Hematopoietic multipotent progenitor cell treated with erythropoietin and hydrocortisone succinate and interleukin-3 and kit ligand, for 17 days (in vitro differentiated cells): ENCODE measurements at places on chromosomes 1 and 21.

GRCh38 chr1:91744953-91745639 lies 140.9 kb downstream of the TGFBR3 start:
- DNase-seq, result no peak

- no peak for DNase-seq
These were observed 2.5 kb downstream of the ETV3 start for GRCh38 chr1:157135646-157136045.

GRCh38 chr1:202075389-202075788 lies 47.3 kb upstream of the GPR37L1 start:
- no peak for DNase-seq

DNA sequence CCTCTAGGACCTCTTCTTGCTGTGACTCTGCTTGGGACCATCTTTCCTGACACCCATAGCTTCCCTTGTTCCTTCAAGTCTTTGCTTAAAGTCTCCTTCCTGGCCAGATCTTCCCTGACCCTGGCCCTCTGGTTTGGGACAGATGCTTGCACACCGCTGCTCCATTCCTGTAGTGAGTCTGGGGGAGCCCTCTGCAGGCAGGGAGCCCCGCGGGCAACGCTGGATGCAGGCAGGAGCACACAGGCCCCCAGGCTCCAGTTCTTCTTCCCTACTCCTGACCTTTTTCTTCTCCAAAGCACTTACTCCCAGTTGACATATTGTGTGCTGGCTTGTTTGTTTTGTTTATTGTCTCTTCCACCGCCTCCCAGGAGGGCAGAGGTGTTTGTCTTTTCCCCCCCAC lies 413.4 kb downstream of the CAMTA1 start:
- no peak for DNase-seq

DNA sequence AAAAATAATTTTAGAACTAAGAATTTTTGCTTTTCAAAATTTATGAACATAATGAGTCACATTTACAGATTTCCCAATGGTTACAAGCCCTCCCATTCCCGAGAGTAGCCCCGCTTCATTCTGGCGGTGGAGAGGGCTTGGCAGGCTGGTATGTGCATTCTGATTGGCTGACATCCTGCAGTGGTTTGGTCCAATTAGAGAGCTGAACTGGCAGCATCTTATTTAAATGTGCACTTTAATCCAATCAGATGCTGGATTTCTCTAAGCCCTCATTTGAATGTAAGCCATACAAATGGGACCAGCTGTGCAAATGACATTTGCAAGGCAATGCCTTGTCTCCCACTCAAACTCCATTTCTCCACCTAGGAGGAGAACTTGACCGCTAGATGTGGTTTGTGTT lies 18.0 kb upstream of the TRIM17 start:
- DNase-seq, result no peak

DNA sequence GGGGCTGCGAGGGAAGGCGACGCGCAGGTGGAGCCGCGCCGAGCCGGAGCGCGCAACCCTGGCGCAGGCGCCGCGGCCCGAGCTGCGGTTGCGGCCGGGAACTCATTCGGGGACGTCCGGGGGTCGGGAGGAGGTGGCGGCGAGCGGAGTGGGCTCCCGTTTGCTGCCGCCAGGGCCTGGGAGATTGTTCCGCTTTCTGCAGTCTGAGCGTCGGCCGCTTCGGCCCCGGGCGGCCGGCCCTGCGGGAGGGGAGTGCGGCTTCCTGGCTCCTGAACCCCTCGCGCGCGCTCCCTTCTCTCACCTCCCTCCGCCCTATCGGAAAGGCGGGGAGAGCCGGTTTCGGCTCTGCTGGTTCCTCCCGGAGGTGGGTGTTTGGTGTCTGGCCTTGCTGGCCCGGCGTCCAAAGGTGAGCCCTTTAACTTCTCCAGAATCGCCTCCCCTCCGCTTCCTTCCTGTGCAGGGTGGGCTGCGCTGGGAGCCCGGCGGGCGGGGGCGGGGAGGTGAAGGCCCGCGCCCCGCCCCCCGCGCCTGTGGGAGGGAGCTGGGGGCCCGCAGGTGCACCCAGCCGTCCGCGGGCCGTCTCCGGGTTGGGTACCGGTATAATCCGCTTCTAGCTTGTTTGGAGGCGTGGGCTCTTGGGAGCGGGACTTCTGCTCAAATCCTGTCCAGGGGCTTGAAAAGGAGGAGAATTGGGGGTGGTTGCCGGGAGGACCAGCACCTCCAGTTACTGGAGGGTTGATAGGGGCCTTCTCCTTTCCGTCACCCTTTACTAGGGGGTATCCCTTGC lies 683 bp downstream of the LRRC8D start:
- no peak for DNase-seq

DNA sequence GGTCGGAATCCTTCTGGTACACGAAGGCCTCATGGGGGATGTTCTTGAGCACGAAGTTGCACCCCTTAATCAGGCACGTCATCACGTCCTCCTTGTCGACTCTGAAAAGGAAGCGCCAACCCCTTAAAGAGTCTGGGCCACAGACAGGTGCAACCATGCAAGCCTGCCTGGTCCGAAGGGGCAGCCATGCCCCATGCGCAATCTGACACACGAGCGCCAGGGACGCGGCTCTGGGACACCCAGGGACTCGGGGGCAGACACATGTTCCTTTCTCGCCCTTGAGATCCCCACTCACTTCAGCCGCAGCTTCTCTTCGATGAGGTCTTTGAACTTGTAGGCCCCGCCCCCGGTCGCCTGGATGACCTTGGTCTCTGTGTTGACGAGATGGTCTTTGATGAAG lies 5.6 kb downstream of the PANK4 start:
- DNase-seq, result no peak

DNA sequence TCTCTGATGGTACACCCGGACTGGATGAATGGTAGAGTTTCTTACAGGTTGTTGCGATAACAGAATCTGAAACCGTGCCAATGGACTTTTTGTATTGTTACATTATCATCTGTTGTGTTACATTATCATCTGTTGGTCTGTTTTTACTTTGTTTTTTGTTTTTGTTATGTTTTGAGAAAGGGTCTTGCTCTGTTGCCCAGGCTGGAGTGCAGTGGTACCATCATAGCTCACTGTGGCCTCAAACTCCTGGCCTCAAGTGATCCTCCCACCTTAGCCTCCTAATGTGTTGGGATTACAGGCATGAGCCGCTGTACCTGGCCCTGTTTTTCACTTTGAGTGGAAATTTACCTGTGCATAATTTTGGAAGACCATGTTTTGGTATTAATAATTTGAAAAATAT lies 10.2 kb upstream of the PEX10 start:
- DNase-seq, result no peak

- DNase-seq, result peak; percentile 79
These were observed 17.3 kb upstream of the MIIP start for GRCh38 chr1:12001996-12002493.

DNA sequence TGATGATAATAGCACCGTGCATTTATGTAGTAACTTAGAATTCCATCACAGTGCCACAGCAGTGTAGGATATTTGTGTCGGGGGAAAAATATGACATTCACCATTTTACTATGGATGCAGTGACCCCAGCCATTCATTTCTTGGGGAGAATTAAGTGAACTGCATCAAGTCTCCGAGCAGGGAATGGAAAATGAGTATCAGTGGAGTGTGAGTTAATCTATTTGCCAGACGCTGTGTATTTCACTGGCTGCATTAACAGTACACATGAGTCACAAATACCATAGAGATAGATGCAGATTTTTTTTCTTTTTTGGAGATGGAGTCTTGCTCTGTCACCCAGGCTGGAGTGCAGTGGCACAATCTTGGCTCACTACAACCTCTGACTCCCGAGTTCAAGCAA lies 33.8 kb upstream of the SLC45A1 start:
- DNase-seq, result no peak

- DNase-seq, result no peak
These were observed 218.1 kb downstream of the FMN2 start for GRCh38 chr1:240309769-240310168.

GRCh38 chr1:27960762-27961645 lies 1.2 kb downstream of the XKR8 start:
- no peak for DNase-seq

DNA sequence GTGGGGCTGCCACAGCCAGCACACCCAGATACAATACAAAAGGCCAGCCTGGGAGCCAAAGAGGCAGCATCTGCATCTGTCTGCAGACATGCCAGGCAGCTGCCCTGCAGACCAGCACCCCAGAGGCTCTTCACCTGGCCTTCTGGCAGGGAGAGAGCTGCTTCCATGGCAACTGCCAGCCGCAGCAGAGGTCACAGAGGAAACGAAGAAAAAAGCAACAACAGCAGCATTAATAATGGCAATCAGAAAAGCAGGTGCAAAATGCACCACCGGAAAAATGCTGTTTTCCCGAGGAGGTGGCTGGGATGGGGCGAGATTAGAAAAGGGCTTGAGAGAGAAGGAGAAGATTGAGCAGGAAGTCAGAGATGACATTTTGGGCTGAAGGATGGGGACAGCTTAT lies 309.5 kb downstream of the PCP4 start:
- DNase-seq, result no peak

DNA sequence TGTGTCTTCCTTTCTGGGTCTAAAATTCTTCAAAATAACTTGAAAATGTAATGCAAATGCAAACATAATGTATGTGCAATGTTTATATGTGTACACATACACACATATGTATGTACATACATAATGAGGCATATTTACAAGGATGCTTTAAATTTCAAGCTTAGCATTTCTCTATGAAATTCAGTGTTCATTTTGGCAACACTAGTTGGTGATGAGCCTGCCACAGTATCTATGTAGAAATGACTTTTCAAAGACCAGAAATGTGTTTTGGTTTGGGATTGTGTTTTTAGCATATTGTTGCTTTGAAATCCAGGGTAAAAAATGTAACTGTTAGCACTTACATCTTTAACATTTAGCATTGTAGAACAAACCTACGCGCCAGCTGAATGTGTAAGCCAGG lies 10.1 kb downstream of the GABPA start:
- DNase-seq, result no peak

DNA sequence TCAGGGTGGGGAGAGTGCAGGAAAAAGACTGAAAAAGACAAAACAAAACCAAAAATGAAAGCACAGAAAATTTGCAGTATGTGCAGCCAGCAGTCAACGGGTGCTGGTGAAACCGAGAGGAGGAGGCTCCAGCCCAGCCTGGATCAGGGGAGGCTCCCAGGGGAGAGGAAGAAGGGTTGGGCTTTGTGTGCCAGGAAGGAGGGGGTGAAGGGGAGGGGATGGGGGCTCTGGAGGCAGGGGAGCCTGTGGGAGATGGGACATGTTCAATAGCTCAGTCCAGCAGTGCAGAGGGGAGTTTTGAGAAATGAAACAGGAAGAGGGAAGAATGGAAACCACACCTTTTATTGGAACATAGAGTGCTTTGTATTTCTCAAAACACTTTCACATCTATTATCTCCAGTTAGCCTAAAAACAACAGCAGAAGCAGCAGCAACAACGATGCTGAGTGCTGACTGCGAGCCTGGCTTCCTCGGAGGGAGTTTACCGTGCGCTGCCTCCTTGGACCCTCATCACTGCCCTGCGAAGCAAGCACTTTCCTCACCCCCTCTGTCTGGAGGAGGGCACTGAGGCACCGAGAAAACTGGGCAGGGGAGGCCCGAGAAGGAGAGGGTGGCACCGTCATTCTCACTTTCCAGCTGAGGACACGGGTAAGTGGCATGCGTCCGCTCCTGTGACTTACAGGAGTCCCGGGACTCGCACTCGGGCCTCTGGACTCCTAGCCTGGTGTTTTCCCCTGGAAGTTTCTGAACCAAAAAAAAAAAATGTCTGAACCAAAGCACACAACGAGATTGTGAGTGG lies 62.9 kb downstream of the MDM4 start:
- no peak for DNase-seq

DNA sequence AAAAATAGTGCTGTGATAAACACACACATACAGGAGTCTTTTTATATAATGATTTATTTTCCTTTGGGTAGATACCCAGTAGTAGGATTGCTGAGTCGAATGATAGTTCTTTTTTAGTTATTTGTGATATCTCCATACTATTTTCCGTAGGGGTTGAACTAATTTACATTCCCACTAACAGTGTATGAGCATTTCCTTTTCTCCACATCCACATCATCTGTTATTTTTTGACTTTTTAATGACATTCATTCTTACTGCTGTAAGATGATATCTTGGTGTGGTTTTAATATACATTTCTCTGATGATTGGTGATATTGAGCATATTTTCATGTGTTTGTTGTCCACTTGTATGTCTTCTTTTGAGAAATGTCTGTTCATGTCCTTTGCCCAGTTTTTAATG lies 78.3 kb downstream of the NIBAN1 start:
- DNase-seq, result no peak

DNA sequence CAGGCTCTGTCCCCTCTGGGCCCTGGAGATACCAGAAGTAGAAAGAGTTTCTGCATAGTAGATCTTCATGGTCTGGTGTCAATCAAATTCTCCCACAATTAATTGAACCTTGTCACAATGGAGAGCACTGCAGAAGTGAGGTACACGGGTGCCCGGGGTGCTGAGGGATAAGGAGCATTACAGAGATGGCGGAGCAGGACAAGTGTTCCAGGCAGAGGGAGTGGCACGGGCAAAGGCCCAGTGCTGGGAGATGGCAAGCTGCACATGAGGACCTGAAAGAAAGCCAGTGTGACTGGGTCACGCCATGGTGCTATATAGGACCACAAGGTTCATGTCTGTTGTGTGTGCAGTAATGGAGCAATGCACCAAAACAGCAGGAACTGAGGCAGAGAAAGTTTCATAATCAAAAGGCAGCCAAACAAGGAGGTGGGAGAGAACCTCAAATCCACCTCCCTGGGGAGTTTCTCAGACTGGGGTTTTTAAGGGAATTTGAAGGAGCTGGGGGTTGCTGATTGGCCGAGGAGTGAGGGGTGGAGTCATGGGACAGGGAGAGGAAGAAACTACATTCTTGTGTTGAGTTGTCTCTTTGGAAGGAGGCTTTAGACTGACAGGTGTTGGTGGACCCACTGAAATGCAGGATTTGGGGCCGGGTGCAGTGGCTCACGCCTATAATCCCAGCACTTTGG lies 27.7 kb downstream of the ACOT11 start:
- DNase-seq, result no peak

GRCh38 chr1:19596065-19596713 lies 47.9 kb upstream of the NBL1 start:
- no peak for DNase-seq

- DNase-seq, result no peak
These were observed 465.6 kb upstream of the ADGRL4 start for GRCh38 chr1:79472067-79472656.

DNA sequence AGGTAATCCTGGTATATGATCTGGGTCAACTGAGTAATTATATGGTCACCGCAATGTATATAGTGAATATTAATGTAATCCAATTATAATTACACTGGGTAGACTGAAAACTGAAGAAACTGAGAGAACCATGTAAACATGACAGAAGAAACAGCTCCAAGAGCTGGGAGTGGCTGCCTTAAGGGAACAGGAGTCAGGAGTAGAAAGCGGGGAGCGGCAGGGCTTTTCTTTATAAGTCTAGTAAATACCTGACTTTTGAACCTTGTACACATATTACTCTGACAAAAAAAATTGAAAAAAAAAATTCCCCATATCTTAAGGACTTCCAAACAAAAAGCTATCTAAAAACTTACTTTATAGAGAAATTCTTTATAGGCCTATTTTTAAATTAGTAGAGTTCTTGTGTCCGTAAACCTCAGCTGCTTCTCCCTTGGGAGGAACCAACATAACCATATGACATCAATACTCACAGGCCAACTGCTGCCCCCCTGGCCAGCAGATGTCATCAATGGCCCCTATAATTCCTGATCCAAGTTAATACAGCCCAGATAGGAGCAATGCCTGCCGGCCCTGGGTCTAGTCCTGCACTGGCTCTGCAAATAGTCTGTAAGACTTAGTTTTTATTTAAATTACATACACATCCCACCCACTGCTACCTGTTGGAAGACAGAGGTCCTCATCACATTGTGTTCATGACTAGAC lies 33.8 kb downstream of the THAP3 start:
- no peak for DNase-seq
